Epithelial cell of umbilical artery (primary cell): ENCODE measurements at places on chromosomes 7 and 10. TPM values are rescaled to one million over a fixed set of nuclear protein-coding genes. Genes with fewer than 3 reads are reported as not detected.

NUTM2E gene
- under 0.01 TPM in 1 of 2 replicates, not detected in the other for total RNA-seq

SPDYE17 gene
- not detected in 2 replicates for total RNA-seq

PNLIPRP3 gene
- total RNA-seq: not detected in 2 replicates

ZPBP gene
- total RNA-seq: not detected in 2 replicates

C10orf90 gene
- total RNA-seq: not detected in 2 replicates

ABCB8 gene
- 21.8 and 30.4 TPM in 2 replicates for total RNA-seq

CALN1 gene
- not detected in 2 replicates for total RNA-seq

CTAGE6 gene
- total RNA-seq: under 0.01 and 0.46 TPM in 2 replicates

ATG9B gene
- total RNA-seq: not detected in 2 replicates

FAM180A gene
- not detected in 2 replicates for total RNA-seq

CALML3 gene
- not detected in 2 replicates for total RNA-seq

CYP2C8 gene
- not detected in 2 replicates for total RNA-seq

DUS4L gene
- total RNA-seq: 7.1 and 7.8 TPM in 2 replicates

CD36 gene
- 0.15 and 0.32 TPM in 2 replicates for total RNA-seq

GIMAP1 gene
- 14.9 and 20.5 TPM in 2 replicates for total RNA-seq

ERV3-1 gene
- total RNA-seq: 5.3 and 10.4 TPM in 2 replicates

DGKI gene
- 0.15 and 0.32 TPM in 2 replicates for total RNA-seq

OR2A12 gene
- total RNA-seq: not detected in 2 replicates

FOXP2 gene
- total RNA-seq: 0.61 and 0.65 TPM in 2 replicates

OR2A42 gene
- not detected in 2 replicates for total RNA-seq

EPHA1 gene
- not detected in 2 replicates for total RNA-seq

RADIL gene
- total RNA-seq: 0.32 TPM in 1 of 2 replicates, not detected in the other

TBC1D12 gene
- 9.4 and 12.5 TPM in 2 replicates for total RNA-seq

SEC61G gene
- 832 and 1,146 TPM in 2 replicates for total RNA-seq

MYL10 gene
- total RNA-seq: not detected in 2 replicates

A1CF gene
- not detected in 2 replicates for total RNA-seq
